CD4-positive, alpha-beta T cell treated with Interleukin-12 subunit alpha and Interleukin-12 subunit beta, for 1 hour (primary cell): ENCODE measurements at places on chromosomes 3 and 15.

- DNase-seq = no peak
These were observed 243.0 kb downstream of the CLSTN2 start for GRCh38 chr3:140177943-140178342.

DNA sequence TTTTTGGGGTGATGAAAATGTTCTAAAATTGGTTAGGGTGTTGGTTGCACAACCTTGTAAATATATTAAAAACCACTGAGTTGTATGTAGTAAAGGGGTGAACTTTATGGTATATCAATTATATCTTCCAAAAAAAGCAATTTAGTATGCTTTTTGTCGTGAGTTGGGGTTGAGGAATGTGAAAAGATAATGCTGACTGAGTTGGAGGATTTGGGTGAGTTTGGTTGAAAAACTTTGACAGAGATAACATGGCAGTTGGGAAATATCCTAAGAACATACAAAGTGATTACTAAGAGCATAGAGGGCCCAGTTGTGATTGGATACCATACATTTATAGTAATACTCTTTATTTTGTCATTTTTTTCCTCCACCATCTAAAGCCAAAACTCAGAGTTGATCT is 33.6 kb downstream of the HMG20A start:
- no peak for DNase-seq

DNA sequence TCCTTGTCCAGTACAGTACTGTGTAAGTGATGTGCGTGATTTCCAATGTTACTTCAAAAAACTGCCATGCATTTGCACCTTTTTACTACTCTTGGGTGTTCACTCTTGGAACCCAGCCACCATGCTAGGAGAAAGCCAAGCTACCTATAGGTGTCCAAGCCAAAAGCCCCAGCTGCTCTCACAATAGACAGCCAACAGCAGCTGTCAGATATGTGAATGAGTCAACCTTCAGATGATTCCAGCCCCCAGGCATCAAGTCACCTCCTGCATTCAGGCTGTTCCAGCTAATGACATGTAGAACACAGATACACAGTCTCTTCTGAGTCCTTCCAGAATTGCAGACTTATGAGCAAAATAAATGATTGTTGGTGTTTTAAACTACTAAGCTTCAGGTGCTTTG is 417.7 kb upstream of the TGFBR2 start:
- DNase-seq = no peak

DNA sequence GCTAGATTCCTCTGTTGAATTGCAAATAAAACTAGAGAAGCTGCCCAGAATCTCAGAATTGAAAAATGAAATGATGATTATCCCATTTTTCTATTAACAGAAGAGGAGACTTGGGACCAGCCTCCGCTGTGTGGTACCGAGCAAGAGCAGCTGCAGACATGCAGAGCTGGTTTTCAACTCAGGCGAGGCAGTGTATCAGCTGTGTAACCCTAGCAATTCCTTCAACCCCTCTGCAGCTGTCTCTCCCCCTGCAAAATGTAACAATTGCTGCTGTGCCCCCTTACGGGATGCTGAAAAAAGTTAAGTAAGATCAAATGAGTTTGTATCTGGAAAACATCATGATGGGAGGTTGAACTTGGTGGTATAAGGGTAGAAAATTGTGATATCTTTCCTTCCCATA is 98.5 kb upstream of the C3orf80 start:
- DNase-seq = no peak
